ENCODE measurements at places on chromosomes 16 and 17.

GRCh38 chr17:69949973-69950695 lies 124.9 kb upstream of the KCNJ16 start:
- no peak for DNase-seq

DNA sequence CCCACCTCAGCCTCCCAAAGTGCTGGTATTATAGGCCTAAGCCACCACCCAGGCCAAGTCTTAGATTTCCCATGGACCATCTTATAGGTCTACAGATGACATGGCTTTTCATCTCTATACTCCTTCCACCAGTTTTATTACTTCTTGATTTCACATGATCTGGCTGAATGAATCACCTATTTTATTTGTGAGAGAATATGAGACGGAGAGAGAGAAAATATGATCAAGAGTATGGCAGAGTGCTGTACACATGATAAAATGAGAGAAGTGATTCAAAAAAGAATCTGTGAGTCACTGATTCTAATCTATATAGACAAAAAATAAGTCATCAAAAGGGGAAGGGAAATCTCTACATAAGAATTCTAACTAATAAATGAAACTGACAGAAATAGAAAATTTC lies 13.7 kb downstream of the ACSM1 start:
- DNase-seq, result no peak

GRCh38 chr16:11169641-11170040 lies 86.4 kb downstream of the SOCS1 start:
- no peak for DNase-seq

DNA sequence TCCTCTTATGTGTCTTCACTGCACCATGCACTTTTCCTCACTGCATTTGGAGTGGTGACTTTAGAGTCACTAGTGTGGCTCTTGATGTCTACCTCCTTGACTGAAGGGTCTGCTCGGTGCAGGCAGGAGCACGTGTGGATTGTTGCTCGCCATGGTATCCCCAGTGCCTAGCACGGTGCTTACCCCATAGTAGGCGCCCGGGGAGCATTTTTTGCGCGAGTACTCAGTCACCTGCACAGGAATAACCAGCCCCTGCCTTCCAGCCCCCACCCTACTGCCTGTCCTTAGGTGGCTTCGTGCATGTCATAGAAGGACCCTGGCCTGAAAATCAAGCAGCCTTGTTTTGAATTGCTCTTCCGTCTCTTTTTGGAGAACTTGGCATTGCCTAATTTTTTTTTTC lies 31.3 kb downstream of the CDRT15 start:
- DNase-seq, result no peak

GRCh38 chr17:82232322-82232820 lies 3.5 kb downstream of the SLC16A3 start:
- no peak for DNase-seq

DNA sequence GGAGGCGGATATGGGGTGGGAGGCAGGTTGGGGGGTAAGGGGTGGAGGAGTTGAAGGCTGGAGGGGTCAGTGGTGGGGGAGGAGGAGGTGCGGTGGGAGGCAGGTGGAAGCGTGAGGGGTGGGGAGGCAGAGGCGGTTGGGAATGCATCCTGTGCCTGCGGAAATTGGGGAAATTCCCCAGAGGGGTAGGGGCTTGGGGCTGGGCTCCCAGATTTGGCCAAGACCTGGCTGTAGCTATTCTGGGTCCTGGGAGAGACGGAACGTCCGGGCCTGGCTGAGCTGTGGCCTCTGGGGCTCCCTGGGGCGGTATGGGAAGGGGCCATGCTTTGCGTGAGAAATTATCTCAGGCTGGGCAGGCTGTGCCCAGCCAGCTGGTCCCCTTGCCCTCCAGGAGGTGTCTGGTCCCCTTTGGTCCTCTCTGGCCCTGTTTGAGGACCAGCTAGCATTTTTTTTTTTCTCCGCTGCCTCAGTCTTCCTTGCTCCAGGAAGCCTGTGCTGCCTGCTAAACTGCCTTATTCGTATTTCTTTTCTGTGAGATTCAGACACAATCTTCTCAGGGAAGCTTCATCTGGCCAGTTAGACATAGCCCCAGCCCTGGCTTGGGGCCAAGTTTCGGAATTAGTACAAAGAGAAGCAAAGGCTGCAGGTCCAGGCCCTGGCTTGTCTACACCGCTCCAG lies 7.3 kb upstream of the TRPV2 start:
- peak; percentile 59 for DNase-seq

DNA sequence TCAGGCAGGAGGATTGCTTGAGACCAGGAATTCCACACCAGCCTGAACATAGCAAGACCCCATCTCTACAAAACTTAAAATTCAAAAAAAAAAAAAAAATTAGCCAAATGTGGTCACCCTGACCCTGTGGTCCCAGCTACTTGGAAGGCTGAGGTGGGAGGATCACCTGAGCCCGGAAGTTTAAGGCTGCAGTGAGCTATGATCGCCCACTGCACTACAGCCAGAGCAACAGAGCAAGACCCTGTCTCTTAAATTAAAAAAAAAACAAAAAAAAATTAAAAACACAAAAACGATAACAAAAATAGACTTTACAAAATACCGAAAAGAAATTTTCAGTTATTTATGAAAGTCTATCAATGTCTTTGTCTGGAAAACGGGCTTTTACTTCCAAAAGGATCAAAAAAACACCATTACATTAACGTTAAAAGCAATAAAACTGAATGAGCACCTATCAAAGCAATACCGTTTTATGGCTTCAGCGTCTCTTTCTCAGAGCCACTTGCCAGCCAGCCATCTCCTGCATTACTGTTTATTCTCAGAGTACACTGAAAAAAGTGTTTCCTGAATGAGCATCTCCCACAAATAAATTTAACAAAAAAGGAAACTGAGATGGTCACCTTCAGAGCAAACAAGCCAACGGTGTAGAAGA lies 6.1 kb downstream of the USP7 start:
- no peak for DNase-seq

GRCh38 chr17:81403671-81404534 lies 8.6 kb downstream of the BAHCC1 start:
- no peak for DNase-seq

GRCh38 chr16:16075488-16076422 lies 126.3 kb downstream of the ABCC1 start:
- peak; percentile 98 for DNase-seq

DNA sequence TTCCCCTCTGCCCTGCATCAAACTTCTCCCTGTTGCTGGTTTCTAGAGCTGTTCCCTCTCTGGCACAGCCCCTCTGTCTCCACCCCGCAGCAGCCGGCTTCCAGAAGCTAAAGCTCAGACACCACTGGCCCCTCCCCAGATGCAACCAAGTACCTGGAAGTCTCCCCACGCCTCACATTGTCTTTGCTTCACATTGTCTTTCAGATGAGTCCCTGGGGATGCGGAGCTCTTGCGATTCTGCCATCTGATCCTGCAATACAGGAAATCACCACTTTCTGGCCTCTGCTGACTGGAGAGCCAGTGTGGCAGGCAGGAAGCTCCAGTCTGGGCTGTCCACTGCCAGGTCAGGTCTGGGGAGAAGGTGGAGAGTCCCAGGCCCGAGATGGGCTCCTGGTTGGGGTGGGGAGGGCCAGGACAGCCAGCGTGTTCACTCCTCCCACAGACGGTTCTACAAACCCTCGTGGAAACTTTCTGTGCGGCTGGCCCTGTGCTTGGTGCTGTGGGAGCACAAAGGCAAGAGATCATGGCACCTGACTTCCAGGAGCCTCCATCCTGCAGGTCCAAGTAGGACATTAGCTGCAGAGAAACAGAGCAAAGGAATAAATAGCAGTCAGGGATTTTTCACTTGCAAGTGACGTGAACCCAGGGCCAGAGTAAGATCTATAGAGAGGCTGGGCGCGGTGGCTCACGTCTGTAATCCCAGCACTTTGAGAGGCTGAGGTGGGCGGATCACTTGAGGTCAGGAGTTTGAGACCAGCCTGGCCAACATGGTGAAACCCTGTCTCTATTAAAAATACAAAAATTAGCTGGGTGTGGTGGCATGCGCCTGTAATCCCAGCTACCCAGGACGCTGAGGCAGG lies 47.9 kb upstream of the MAP3K14 start:
- peak; percentile 27 for DNase-seq

GRCh38 chr16:85209526-85210121 lies 97.4 kb upstream of the CIBAR2 start:
- DNase-seq, result no peak

DNA sequence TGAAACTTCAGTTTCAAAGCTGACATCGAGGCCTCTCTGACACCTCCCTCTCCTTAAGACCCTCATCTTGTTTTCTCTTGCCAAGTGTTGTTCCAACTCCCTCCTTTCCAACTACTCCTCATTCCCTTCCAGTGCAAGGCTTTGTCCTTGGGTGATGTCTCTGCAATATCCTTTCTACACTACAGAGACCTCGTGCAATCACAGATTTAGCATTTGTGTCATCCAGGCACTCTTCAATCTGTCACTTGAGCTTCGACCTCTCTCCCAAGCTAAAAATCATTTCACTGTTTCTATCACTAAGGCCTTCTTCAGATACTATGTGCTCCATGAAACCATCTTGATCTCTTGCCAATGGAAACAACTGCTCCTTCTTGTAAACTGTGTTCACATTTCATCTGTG lies 31.6 kb downstream of the TEKT3 start:
- DNase-seq, result no peak

DNA sequence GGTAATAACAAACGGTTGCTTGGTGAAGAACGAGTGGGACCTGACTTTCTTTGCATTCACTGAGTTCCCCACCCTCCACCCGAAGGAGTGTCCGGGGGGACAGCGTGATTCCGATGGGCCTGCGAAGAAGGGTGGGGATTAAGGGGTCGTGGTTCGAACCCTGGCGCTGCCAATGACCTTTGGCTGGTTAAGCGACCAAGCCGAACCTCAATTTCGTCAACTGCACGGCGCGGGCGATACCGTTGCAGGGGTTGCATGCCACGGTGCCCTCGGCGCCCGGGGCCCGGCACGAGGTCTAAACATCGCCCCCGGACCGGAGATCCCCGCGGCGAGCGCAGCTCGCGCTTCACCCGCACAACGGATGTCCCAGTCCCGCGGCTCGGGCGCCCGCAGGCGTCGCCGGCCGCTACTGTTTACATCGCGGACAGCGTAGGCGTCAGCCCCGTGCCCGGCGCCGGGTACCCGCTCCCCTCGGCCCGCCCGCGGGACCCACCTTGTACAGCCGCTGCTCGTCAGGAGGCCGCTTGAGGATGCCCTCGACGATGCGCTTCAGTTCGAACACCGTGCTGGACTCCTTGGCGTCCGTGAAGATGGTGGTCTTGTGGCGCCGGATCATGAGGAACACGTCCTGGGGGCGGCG lies 460 bp downstream of the ELOB start:
- no peak for DNase-seq

GRCh38 chr16:57802341-57803133 lies at the start of gene KIFC3:
Gene KIFC3, minus strand, starts transcription at chr16:57802491. Its CDS starts 4,248 bp downstream, at chr16:57798243.
- DNase-seq, result peak; percentile 74

GRCh38 chr17:32520737-32521404 lies 34.1 kb downstream of the CDK5R1 start:
- DNase-seq, result no peak

GRCh38 chr17:75267153-75267410 lies 3.9 kb downstream of the MIF4GD start:
- peak; percentile 97 for DNase-seq

GRCh38 chr17:58334256-58334655 lies 5.7 kb upstream of the TSPOAP1 start:
- DNase-seq, result no peak

DNA sequence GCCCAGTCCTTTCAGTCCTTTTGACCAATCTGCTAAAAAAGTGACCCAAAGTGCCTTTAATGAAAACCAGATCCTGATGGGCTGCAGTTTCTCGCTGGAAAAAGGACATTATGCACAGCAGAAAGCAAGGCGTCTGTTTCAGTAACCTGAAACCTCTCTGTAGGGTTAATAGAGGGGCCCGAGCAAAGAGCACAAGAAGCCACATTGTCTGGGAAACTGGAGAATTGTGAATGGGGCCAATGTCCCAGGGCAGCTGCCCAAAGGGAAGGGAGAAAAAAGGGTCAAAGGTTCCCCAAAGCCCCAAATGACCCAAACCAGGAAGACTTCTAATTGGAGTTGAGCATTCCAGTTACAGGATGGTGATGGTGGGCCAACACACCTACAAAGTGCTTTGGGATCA lies 3.0 kb downstream of the OTOA start:
- DNase-seq, result no peak

DNA sequence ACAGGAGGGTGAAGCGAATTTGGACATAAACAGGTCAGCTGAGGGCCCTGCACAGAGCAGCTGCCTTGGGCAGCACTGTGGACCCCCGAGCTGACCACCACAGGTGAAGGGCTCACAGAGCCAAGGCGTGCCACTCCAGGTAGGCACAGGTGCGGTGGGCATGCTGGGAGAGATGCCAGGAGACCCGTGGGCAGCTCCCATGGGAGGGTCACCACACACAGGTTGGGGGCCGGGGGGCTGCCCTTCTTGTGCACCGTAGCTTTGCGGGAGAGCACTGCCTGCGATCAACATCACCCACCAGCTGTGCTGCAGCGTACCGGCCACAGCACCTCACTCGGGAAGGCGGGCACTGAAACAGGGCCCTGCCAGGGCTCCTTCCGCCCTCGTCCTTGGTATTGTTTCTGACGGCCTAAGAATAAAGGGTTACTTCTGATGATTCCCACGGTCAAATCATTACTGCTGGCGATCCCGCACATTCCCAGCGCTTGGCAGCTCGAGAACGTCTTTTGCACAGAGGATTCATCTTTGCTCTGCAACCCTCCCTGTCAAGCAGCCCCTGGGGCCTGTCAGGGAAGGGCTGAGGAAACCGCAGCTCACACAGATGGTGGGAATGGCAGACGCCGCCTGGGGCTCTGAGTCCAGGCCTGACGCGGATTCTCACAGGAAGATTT lies 181.7 kb downstream of the BANP start:
- no peak for DNase-seq

DNA sequence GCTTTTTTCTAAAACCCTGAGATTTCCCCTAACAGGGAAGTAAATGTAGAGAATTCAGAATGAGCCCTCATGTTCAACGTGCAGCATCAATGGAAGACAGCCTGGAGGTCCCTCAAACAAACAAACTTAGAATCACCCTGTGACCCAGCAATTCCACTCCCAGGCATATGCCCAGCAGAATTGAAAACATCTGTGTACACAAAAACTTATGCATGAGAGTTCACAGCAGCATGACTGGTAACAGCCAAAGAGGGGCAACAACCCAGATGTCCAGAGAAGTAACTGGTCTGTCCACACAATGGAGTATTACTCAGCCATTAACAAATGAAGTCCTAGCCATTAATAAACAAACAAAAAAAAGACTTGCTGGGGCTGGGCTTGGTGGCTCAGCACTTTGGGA lies 252.7 kb downstream of the PARN start:
- DNase-seq, result no peak

- DNase-seq, result peak; percentile 97
These were observed 47.9 kb downstream of the WDR59 start for GRCh38 chr16:74936902-74937560.

DNA sequence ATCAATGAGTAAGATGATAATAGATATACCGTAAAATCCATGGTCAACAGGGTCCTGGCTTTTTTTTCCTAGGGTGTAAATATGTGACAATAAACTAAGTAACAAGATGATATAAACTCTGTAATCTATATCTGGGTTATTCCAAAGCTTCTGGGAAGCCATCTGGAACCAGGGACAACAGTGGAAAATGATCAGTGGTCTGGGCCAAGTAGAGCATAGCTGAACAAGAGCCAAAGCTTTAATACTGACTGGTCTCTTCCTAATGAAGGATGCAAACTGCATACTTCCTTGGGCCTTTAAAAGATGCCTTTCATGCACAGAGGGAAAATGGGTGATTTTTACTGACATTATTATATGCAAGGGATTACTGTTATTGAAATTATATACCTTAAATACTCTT lies 8.9 kb downstream of the CA10 start:
- no peak for DNase-seq

Measured in inflammatory macrophage (primary cell).